ENCODE measurements at places on chromosomes 5 and 9. TPM values are rescaled to one million over a fixed set of nuclear protein-coding genes. Genes with fewer than 3 reads are reported as not detected.

GRCh38 chr9:84294241-84294950, 46.2 kb downstream of the SLC28A3 start:
- DNase-seq = no peak

DNA sequence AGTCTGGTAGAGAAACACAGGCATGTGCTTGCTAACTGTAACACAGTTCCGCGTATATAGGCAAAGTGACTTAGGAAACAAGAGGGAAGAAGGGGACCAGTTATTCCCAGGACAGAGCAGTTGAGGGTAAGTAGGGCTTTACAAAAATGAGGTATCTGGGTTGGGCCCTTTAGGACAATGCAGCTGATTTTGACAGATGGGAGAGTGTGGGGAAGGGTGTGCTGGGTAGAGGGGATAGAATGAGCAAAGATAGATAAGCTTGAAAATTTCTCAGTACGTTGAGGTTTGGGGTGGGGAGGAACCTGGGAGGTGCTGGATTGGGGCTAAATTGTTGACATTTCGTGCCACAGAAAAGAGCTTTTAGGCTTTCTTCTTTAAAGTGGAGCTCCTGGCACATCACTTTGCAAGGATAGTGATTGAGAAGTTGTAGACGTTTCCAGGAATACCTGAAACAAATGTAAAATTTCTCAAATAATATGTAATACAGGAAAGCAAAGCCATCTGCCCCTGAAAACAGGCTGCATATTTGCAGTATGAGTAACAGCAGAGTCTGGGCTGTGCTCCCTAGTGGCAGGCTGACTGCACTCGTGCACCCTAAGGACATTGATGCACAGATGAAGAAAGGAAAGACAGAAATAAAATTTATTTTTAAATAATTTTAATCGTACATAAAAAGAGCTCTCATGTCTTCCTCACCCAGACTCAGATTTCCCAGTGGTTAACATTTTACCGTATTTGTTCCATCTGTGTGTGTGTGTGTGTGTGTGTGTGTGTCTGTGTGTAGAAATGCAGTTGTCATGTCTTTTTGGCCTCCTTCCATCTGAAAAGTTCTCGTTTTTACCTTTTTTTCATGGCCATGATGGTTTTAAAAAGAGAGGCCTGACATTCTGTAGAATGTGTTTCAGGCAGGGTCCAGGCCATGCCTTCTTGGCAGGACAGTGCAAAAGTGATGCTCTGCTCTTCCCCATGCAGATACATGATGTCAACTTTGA, 144.9 kb upstream of the DMRT1 start:
- no peak for DNase-seq

DNA sequence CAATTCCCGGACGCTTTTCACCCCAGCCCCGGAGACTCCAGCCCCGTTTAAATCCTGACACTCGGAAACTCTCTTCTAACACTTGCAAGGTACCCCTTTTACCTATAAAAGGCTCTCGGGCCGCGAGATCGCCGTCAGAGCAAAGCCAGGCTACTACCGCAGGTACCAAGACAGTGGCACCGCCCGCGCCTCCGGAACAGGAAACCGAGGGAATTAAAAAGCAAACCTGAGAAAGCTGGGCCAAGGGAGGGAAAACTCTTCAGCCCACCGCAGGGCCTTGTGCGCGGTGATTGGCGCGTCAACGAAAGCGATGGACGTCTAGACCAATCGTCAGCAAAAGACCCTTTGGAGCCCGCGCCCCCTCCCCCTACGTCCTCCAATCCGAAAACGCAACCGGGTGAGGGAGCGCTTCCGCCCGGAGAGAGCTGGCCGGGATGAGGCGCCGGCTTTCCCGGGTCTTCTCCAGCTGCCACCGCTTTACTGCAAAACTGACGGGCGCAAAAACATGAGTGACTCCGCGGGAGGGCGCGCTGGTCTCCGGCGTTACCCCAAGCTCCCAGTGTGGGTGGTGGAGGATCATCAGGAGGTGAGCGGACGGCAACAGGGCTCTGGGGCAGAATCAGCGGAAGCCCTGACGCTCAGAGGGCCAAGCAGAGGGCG, at the start of the genes C5orf22 and DROSHA:
Gene C5orf22, plus strand, starts transcription at position 414 of the 660 bp plus-strand sequence. Its CDS starts 92 bp downstream, at position 506.
Gene DROSHA, minus strand, starts transcription at position 206 of the 660 bp plus-strand sequence. CDS start 3,034 bp downstream, outside the sequence.
- DNase-seq = peak; percentile 81

DNA sequence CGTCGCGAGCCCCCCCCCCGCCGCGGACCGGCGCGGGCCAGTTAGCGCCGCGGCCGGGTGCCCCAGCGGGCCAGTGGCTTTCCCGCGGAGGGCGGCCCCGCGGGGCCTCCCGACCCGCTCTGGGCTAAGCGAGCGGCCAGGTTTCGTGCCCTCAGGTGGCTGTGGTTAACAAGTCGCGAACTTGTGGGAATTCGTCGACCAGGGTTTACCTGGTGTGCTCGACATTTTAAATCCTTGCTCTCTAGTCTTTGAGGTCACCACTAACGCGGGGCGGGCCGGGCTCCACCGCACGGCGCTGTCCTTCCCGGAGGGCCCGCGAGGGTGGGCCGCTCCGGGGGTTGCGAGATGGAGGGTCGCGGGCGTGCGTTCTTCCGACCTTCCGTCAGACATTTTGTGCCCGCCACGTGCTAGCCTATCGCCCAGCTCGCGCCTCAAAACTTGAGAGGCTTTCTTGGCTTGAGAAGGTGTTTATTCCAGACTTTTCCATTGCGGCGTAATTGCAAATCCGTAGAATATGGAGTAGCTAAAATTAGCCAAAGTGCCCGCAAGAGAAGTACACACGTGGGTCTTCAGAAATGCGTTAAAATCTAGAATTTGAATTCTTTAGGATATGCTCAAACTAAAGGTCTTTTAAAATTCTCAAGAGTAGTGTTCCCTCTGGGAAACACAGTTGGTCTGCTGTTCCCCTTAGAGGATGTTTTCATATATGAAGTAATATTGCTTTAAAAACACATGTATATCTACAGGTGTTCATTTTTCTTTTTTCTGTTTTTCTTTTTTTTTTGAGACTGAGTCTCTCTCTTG, 2.1 kb downstream of the ANP32B start:
- no peak for DNase-seq

DNA sequence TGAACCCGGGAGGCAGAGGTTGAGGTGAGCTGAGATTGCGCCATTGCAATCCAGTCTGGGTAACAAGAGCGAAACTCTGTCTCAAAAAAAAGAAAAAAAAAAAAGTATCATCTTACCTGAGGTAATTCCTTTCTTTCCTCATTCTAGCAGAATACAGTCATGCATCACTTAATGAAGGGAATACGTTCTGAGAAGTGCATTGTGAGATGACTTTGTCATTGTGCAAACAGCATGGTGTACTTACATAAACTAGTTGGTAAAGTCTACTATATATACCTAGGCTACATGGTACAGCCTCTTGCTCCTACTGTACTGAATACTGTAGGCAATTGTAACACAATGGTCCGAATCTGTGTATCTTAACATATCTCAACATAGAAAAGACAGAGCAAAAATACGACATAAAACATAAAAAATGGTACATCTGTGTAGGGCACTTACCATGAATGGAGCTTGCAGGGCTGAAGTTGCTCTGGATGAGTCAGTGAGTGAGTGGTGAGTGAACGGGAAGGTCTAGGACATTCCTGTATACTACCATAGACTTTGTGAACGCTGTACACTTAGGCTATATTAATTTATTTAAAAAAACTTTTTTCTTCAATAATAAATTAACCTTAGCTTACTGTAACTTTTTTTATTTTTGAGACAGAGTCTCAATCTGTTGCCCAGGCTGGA, 100.4 kb downstream of the GLDC start:
- no peak for DNase-seq

GRCh38 chr9:110767559-110768063, 99.0 kb downstream of the MUSK start:
- DNase-seq = no peak

DNA sequence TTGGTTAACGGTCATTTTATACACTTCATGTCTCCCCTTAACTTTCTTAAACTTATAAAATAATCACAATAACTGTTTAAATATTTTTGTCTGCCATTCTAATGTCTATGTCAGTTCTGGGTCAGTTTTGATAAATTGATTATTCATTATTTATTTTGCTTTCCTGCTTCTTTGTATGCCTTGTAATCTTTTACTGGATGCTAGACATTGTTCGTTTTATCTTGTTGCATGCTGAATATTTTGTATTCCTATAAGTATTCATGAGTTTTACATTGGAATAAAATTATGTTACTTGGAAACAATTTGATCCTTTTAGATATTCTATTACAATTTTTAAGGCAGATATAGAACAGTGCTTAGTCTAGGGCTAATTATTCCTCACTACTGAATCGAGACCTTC, 952.0 kb downstream of the NR2F1-AS1 start:
- no peak for DNase-seq

DNA sequence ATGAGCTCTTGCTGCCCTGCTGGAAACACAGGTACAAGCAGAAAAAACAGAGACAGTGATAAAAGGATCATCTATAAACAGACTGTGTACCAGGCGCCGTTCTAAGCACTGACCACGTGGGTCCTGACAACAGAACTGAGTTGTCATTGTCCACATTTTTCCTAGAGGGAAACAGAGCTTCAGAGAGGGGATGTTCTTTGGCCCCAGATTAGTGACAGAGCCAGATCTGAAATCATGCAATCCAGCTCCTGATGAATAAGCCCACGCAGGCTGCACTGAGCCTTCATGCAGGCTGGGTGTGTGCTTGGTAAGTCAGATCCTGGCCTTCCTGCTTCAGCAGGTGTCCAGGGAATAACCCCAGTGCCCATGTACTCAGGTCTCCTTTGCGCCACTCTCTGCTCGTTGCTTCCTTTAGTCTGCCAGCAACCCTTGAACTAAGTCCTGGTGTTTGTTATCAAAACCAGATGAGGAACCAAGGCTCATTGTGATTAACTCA, 22.8 kb upstream of the TCF7 start:
- no peak for DNase-seq

DNA sequence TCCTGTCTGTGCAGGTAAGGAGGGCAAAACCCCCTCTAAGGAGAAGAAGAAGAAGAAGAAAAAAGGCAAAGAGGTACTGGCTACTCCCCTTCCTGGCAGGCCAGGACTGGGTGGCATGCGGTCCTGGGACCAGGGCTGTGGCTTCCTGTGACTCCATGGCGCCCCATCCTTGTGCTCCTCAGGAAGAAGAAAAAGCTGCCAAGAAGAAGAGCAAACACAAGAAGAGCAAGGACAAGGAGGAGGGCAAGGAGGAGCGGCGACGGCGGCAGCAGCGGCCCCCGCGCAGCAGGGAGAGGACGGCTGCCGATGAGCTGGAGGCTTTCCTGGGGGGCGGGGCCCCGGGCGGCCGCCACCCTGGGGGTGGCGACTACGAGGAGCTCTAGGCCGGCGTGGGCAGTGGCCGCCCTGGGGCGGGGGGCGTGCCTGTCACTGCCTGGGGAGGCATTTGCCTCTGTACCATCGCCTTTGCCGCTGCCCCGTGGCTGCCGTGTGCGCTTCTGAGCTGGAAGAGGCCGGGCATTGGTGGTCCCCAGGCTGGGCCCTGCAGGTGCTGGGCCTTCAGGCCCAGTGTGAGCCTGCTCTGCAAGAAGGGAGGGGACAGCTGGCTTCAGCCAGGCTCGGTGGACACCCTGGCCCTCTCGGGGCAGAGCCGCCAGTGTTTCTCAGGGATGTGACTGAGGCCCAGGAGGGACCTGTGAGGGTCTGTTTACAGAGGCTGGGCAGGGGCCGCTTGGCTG, 2.0 kb upstream of the AJM1 start:
- no peak for DNase-seq

- no peak for DNase-seq
Observed at GRCh38 chr9:71726723-71727122, 41.6 kb downstream of the CEMIP2 start.

DNA sequence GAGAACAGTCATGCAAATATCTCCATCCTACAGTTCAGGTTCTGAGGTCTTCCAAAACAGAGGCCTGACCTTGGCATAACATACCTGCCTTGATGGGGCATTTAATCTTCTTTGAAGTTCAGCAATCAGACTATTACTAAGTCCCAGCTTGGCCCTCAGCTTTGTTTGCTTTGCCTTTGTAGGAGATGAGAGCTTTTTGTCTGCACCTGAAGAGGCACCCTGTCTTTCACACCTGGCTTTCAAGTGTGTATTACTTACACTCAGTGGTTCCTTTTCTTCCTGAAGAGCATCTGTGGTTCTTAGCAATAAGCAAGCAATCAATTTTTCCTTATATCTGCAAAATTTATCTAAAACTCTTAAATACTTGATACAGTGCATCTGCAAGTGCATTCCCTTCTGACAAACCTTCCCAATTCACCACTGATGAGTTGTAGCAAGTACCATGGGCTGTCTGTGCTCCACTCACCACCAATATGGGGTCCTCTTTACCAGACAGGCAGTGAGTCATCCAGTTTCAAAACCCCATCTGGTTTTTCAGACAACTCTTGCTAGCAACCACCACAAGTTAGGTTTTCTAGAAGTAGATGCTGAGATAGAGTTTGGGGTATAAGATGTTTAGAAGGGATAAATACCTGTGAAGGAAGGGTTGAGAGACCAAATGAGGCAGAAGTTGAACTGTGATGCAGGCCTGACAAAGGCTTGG, 100.2 kb downstream of the HINT1 start:
- no peak for DNase-seq

- DNase-seq = no peak
Observed at GRCh38 chr5:57538341-57538955, 55.8 kb upstream of the ACTBL2 start.

DNA sequence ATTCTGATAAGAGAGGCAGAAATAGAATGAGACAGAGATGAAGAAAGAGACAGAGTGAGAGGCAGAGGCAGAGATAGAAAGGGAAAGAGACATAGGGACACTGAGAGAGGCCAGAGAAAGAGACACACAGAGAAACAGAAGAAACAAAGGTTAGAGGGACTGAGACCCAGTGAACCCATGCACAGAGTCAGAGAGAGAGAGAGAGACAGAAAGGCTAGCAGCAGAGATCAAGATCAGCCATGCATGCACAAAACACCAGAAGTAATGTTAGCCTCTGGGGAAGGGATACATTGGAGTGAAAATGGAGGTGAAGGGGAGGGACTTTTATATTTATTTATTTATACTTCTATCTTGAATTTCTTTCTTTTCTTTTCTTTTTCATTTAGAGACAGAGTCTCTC, 14.1 kb upstream of the SPARC start:
- no peak for DNase-seq

- no peak for DNase-seq
Observed at GRCh38 chr9:21450733-21451394, 10.6 kb downstream of the IFNA1 start.

GRCh38 chr5:141870228-141870627, 8.0 kb downstream of the PCDH1 start:
- DNase-seq = no peak

The GGTA1 gene
- 0.53 TPM for total RNA-seq

The KDM4C gene
- total RNA-seq = 18.5 TPM

The ADAMTSL2 gene
- total RNA-seq = not detected

The PRR16 gene
- not detected for total RNA-seq

The WDR55 gene
- total RNA-seq = 29.9 TPM

The GRHPR gene
- 135 TPM for total RNA-seq

The PRUNE2 gene
- total RNA-seq = 21.2 TPM

The NUTM2F gene
- not detected for total RNA-seq
